Tibial nerve (tissue), 4 donors: ENCODE measurements at places on chromosomes 2 and 18.

DNA sequence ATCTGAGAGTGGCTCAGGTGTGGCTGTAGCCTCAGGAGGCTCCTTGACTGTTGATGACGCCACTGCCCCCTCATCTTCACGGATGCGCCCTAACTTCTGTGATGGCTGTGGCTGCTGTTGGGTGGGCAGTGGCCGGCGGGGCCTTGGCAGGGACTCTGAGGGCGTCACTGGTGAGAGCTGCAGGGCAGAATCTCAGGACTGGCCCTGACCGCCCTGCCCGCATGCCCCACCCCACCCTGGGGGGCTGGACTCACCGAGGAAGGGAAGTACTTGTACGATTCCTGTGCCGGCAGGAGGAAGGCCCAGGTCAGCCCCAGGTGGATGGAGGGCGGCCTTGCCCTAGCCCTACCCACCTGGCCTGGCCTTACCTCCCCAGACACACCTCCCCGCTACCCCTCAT is 2.4 kb downstream of the CXXC1 start:
- no peak for DNase-seq

GRCh38 chr2:74253971-74254310 is 55.5 kb downstream of the MTHFD2 start:
- no peak for DNase-seq

DNA sequence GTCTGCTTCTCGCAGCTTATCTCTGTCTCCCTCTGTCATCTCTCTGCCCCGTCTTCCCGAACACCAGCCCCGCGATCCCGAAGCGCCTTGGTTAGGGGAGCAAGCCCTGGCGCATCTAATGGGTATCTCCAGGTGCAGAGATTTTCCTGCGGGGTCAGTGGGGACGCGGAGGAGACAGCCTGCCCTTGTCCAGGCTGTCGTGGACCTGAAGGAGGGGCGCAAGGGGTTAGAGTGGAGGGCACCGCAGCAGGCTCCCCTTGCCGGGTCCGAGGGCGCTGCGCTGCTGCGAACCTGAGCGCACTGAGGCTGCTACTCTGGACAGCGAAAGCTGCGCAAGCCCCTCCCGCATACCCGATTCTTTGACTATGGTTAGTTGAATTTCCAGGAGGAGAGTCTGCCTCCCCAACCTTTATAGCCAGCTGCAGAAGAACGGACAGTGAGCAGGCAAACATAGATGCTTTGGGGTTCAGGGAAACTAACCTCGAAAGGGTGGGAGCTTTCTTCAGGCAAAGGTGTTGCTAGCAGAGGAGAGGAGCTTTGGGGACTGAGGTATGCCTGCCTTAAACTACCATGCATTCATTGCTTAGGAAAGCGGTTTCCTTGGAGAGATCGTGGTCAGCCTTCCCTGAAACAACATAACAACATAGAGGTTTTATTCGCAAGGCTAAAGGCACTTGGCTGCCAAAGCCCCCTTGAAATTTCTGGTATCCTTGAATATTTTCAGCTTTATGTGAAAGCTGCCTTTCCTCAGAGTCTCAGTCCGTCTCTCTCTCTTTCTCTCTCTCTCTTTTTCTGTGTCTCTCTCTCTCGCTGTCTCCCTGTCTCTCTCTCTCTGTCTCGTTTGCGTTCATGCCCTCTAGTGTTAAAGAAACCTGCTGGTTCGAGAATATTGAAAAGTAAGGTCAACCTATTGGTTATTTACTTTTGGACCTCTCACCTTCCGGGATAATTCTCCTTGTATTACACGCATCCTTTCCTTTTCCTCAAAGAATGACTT is 1.6 kb downstream of the GALNT13 start:
- DNase-seq: no peak

- DNase-seq: no peak
These were observed 4.9 kb upstream of the IMP4 start for GRCh38 chr2:130337735-130338325.

- no peak for DNase-seq
These were observed 185.2 kb downstream of the ZFP36L2 start for GRCh38 chr2:43041173-43041591.
